Activated CD4-positive, alpha-beta T cell treated with anti-CD3 and anti-CD28 coated beads, Interleukin-10, Interleukin-2, amounts not matched to agents 100 ng/mL and 50 ng/mL, durations not matched to agents 16 hours and 8 hours (primary cell): ENCODE measurements at places on chromosomes 5 and 9.

DNA sequence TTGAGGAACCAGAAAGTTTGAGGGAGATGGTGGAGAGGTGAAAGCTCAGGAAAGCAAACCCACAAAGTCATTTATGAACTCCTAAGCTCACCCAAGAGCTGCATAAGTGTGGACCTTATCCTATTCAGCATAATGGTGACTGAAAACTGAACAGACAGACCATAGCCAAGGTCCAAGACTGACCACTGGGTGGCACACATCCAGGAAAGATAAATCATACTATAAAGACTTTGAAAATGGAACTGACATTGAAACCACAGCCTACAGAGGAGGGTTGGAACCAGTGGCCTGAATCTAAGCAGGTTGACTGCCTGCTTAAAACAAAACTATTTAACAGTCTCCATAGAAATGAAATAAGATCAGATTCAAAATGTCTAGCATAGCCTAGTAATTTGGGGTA lies 121.0 kb upstream of the RGS7BP start:
- DNase-seq, result peak; percentile 6

DNA sequence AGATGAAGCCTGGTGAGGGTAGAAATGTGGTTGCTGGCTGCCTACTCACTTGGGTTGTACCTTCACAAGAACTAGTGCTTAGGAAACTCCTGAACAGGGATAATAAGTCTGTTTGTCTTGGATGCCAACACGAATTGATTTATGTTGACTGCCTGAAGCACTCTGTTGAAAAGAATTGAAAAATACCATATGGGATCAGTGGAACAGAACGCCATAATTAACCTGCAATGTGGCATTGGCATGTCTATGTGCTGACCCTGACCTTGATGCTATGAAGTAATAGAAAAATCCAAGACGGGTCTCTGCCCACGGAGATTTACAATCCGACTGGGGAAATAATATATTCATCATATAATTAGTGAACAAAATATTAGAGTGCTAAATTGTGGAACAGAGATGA lies 10.5 kb downstream of the LIX1 start:
- DNase-seq, result no peak

GRCh38 chr5:54905942-54906537 lies 79.4 kb downstream of the ESM1 start:
- DNase-seq, result peak; percentile 72

GRCh38 chr9:123834218-123834888 lies 95.6 kb downstream of the DENND1A start:
- no peak for DNase-seq

GRCh38 chr9:33044677-33045282 lies 19.7 kb downstream of the DNAJA1 start:
- DNase-seq, result no peak

GRCh38 chr5:136332223-136333015 lies 32.9 kb downstream of the TRPC7 start:
- DNase-seq, result no peak

DNA sequence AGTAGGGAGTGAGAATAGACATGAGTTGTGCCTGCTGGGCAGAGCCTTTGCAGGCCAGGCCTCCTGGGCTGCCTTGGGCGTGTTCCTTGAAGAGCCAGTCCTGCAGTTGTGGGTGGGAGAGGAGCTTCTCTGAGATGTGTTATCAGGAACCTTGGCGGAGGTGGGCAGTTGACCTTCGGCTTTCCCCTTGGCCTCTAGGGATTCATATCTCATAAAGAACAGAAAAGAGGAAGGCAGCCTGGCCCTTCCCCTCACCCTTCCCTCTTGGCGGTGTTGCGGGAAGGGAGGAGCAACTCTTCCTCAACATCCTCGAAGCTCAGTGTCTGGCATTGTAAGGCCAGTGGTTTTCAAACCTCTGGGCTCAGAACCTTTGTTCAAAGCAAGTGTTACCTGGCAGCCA lies 59.2 kb downstream of the DAPK1 start:
- no peak for DNase-seq

- no peak for DNase-seq
These were observed 192.4 kb downstream of the DOCK8 start for GRCh38 chr9:406886-407654.

- DNase-seq, result no peak
These were observed 97.4 kb downstream of the DAB2IP start for GRCh38 chr9:121748727-121749423.

DNA sequence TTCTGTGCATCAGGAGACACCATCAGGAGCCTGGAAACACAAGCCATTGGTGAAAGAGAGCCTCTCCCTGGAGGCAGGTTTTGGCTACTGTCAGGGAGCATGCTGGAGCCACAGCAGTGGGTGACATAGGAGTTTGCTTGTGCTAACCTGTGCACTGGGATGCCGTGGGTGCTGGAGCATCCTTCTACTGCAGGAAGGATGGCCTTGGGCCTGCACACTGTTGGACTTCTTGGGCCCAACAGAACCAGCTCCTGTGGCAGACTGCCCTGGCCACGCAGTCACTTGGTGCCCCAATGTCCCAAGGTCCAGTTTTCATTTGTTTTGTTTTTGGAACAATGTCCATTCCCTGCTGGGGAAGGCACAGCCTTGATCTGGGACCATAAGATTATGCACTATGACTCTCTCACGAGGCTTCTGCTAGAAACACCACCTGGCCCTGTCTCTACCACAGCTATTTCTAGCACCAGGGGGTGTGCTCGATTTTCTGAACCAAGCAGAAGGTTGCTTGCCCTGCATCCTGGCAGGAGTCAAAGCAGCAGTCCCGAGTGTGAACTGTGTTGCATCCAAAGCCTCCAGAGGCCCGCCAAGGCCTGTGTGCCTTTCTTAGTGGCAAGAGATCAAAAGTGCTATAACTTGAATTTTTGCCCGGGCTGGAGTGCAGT lies 5.5 kb upstream of the LTC4S start:
- DNase-seq, result no peak
